ENCODE measurements at places on chromosomes 1 and 21. TPM values are rescaled to one million over a fixed set of nuclear protein-coding genes. Genes with fewer than 3 reads are reported as not detected.
A peak's percentile ranks its signal among the peaks of the same experiment; 100 is the strongest.

- H3K36me3 ChIP-seq = no peaks in the 10 kb centered on the region
- no peak overlapping the region for H3K4me3 ChIP-seq
- H3K27ac ChIP-seq = no peak overlapping the region
- no peak for DNase-seq
Observed at GRCh38 chr1:200174525-200175295, 147.2 kb downstream of the NR5A2 start.

- no peak overlapping the region for H3K27ac ChIP-seq
- H3K4me1 ChIP-seq = peaks cover 9% of the 10 kb centered on the region
- H3K27me3 ChIP-seq = no peaks in the 10 kb centered on the region
- peak overlapping the region; percentile 91 for H3K4me3 ChIP-seq
- H3K36me3 ChIP-seq = no peaks in the 10 kb centered on the region
- DNase-seq = peak; percentile 40
Observed at GRCh38 chr1:113390871-113391648, 745 bp downstream of the MAGI3 start.

DNA sequence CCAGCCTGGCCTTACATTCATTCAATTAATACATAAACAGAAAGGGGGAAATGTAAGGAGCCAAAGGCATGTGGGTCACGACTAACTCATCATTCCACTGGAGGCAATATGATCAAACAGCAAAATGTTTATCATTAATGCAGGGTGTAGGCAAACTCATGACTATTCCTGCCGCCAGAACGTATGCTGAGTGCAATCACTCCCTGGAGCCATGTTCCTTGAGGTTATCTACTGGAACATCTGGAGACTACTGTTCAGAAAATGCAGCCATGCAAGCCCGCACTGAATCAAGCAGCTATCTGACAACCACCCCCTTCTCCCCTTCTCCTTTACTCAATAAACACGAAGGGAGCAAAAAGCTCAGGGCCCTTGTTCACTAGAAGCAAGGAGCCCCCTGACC is 267.6 kb downstream of the COL11A1 start:
- H3K4me1 ChIP-seq = no peaks in the 10 kb centered on the region
- DNase-seq = no peak
- no peaks in the 10 kb centered on the region for H3K36me3 ChIP-seq
- H3K27ac ChIP-seq = no peak overlapping the region

- H3K4me3 ChIP-seq = no peak overlapping the region
- no peak for DNase-seq
- no peaks in the 10 kb centered on the region for H3K27me3 ChIP-seq
- H3K27ac ChIP-seq = no peak overlapping the region
- H3K36me3 ChIP-seq = no peaks in the 10 kb centered on the region
Observed at GRCh38 chr1:173112129-173112528, 61.4 kb upstream of the TNFSF18 start.

Gene GBP4
- total RNA-seq = 0.02 TPM
